Activated T-cell treated with anti-CD3 and anti-CD28 coated beads, Interleukin-2, amount 50 U/mL, for 72 hours (primary cell): ENCODE measurements at places on chromosomes 12 and 14. TPM values are rescaled to one million over a fixed set of nuclear protein-coding genes. Genes with fewer than 3 reads are reported as not detected.

GRCh38 chr12:98743362-98743953 lies 98.4 kb downstream of the APAF1 start:
- peak; percentile 68 for DNase-seq

- DNase-seq, result no peak
These were observed 388.1 kb upstream of the TMPO start for GRCh38 chr12:98127336-98127679.

- DNase-seq, result no peak
These were observed 403.1 kb downstream of the TMEM121 start for GRCh38 chr14:105929327-105930081.

The GALNT8 gene
- total RNA-seq, result 1.7 TPM

The TMTC1 gene
- 0.51 TPM for total RNA-seq

The ACVRL1 gene
- total RNA-seq, result not detected

DNA sequence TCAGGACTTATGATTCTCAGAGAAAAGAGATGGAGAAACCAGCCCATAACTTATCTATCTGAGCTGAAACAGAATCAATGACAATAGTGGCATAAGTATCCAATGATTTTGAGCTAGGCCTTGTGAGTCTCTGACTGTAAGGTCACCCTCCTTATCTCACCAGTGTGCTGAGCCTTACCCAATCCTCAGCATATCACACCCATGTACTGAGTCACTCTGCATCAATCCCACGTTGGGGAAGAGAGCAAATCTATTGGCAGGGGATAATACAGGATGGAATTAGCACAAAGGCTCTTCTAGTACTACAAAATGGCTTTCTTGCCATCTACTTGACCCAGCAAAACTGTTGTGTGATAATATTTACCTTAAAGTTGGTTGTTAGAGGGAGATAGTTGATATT lies 997.8 kb downstream of the NRXN3 start:
- DNase-seq, result no peak

GRCh38 chr12:42240131-42240750 lies 2.2 kb upstream of the YAF2 start:
- DNase-seq, result no peak

The ARHGAP9 gene
- total RNA-seq, result 119 TPM

- no peak for DNase-seq
These were observed 181.6 kb upstream of the GZMB start for GRCh38 chr14:24815543-24815942.

GRCh38 chr14:36826614-36827013 lies 165.0 kb downstream of the PAX9 start:
- DNase-seq, result no peak

GRCh38 chr12:62933220-62933601 lies 1.7 kb downstream of the PPM1H start:
- no peak for DNase-seq

DNA sequence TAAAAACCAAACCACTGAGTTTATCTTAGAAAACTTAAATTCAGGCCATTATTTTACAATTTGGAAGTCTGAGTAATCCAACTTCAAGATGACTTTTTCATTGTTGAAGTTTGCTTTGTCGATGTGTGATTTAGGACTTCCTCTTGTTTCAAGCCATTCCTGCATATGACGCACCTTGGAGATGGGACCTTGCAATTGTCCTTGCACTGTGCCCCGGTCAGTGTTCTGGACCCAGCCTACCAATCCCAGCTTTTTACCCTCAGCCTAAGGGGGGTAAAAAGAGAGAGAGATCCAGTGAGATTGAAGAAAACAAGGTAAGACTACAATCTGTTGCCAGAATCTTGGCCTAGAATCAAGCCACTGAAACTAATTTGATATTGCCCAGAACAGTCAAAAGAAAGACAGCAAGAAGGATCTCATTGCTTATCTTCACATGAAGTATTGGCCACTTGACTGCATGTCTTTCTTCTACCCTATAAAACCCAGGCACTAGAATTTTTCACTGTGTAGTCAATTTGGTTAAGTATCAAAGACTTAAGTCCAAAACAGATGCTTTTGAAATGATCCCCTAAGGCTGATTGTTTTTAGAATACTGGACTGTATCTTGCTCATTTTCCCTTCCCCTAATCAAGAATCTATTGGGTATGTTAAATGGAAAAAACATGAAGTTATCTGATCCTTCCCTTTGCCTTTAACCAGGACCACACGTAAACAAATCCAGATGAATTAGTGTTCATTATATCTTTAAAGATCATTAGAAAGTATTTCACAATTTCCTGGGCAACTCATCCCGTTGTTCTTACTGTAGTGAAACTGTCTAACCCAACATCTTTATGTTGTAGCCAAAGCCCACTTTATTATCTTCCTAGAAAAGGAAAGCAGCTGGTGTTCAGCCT lies 2.4 kb upstream of the MLH3 start:
- no peak for DNase-seq

- no peak for DNase-seq
These were observed 255.2 kb upstream of the NAV3 start for GRCh38 chr12:77575376-77575919.

DNA sequence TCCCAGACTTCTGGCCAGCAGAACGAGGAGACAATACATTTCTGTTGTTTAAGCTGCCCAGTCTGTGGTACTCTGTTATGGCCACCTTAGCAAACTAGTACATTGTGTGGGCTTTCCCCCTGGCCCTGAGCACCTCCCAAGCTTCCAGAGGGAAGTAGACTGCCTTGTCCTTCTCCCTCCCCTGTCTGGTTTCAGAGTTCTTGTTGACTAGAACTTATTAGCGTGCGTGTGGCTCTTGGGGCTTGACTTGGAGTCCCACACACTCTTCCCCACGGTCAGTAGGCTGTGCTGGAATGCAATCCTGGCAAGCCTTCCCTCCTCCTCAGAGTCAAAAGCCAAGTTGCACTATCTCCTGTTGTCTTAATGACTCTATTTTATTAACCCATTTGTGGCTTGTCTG lies 27.7 kb downstream of the FBLN5 start:
- no peak for DNase-seq

DNA sequence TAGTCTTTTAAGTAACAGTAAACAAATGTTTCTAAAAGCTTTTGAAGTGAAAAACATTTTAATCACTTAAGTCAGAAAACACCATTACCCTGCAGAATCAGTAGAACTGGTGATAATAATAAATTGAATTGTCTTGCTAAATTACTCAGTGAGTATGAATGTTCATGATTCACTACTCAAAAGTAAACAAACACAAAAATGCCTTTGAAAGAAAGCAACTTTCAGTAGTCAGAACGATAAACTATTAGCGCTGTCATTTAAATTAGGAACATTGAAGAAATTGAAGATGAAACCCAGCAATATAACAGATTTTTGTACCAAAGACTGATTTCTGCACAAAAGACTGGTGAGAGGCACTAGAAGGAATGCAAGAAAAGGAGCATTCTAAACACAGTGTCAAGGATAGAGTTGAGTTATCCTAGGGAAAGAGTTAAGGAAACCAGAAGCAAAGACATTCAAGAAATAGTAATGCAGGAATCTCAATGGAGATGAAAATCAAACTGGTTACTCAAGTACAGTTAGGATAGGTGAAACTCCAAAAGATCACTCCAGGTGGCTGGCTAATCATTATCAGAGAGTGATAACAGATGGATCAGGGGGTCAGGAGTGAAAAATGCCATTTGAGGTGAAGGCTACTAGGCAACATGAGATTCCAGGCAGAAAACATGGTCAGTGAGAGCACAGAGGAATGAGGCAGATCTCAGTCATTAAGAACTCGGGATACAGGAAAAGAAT lies 77.4 kb upstream of the ALG10 start:
- no peak for DNase-seq

GRCh38 chr12:115374480-115375185 lies 690.7 kb upstream of the TBX3 start:
- DNase-seq, result no peak

The LTA4H gene
- total RNA-seq, result 115 TPM
